ENCODE measurements at places on chromosomes 5 and 9.

GRCh38 chr9:108272349-108272899 is 583.4 kb downstream of the ACTL7B start:
- DNase-seq, result no peak

- DNase-seq, result no peak
Observed at GRCh38 chr9:91056917-91057316, 255.3 kb downstream of the SYK start.

- DNase-seq, result no peak
Observed at GRCh38 chr5:153437251-153437650, 53.2 kb upstream of the GRIA1 start.

DNA sequence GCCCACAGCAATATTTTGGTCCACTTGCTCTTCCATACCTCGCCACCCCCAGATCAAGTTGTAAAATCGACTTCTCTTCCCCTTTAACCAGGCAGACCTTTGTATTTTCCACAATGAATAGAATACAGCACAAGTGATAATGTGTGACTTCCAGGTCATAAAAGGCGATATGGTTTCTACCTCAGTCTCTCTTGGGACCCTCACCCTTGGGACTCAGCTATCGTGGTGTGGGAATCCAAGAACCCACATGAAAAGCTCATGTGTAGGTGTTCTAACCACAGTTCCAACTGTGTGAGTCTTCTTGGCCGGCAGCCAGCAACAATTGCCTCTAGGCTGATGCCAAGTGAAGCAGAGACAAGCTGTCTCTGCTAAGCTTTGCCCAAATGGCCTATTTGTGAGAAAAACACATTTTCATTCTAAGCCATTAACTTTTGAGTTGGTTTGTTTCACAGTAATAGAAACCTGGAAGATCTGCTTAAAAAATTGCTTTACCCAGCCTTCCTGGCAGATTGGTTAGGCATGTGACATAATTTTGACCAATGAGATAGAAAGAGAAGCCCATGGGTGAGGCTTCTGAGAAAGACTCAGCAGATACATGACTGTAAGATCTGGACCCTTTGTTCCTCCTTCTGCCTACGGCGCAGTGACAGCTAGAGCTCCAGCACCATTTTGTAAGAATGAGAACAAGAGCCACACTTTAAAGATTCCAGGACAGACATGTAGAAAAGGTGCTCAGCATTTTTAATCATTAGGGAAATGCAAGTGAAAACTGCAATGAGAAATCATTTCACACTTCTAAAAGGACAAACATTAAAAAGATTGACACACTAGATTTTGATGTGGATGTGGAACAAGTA is 18.3 kb upstream of the MLLT3 start:
- no peak for DNase-seq

DNA sequence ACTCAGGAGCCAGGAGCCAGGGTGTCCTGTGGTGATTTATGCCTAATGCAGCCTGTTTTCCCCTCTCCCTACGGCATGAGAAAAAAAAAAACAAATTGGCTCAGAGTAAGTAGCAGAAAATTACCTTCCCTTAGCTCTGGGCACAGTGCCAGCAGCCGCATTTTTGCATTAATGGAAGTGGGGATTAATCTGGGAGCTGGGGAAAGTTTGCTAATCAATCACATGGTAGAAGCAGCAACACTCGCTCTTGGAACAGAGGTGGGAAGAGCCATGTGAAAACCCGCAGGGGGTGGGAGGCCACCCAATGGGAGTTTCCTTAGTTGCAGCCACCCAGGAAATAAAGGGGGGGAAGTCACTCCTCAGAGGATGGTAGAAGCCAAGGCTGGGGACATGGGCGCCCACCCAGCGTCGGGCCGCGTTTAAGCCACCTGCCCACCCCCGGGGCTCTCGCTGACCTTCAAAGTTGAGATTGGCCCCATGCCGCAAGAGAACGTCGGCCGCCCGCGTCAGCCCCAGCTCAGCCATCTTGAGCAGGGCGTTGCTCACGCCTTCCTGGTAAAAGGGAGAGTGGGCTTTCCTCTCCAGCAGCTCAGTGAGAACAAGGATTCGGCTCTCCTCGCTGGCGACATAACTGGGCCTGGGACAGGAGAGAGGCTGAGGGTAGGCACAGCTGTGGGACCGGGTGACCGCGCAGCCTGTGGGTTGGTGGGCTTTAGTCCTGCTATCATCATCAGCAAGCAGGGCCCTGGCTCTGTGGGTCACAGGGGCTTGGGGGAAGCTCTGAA is 1.7 kb downstream of the ASB6 start:
- DNase-seq, result peak; percentile 24

- no peak for DNase-seq
Observed at GRCh38 chr5:160018945-160019625, 10.1 kb downstream of the TTC1 start.

DNA sequence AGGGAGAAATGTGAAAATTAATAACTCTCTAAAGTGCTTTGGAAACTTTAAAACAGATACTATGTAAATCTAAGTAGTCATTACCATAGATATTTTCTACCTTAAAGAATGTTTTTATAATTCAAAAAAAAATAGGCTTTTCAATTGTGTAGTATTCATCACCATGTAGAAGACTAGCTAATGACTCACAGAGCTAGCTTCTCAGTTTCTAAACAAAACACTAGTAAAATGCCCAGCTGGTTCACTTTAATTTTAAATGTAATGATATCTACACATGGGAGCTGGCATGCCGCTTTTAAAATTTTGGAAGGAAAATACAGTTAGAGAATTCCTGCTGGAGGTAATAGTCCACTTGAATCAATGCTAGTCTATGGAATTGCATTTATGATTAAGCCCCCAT is 509.8 kb downstream of the CSNK1G3 start:
- no peak for DNase-seq

GRCh38 chr5:176816791-176817347 is 6.5 kb downstream of the UNC5A start:
- DNase-seq, result no peak

DNA sequence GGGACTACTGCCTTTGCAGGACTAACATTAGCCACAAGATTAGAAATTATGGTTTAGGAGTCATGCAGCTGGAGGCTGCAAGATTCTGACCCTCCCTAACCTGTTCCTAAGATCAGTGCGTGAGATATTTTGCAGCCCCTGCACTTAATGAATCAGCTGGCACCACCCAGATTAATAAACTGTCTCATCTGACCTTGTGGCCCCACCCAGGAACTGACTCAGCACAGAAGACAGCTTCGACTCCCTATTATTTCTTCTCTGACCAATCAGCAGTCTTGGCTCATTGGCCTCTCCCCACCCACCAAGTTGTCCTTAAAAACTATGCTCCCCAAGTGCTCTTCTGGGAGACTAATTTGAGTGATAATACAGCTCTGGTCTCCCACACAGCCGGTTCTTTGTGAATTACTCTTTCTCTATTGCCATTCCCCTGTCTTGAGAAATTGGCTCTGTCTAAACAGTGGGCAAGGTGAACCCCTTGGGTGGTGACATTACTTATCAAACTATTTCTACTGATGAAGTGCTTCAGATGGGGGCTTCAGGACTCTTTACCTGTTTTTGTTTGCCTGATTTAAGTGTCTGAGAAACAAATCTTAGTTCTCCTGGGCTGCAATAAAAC is 17.0 kb downstream of the CTSL start:
- DNase-seq, result no peak

DNA sequence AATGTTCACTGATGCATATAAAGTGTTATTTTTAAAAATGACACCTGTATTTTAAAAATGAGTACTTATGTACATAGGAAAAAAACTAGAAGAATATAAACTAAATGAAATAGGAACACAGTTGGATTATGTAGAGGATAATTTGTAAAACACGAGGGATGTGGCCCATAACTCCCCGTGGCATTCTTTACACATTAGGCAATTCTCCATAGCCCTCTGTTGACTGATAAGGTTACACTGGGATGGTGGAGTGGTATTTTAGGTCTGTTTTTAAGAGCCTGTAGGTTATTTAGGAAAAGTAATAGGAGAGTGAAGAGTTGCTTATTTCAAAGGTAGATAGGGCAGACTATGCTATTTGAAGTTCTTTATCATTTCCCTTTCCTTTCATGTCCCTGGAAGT is 1.8 kb downstream of the CAVIN4 start:
- no peak for DNase-seq

DNA sequence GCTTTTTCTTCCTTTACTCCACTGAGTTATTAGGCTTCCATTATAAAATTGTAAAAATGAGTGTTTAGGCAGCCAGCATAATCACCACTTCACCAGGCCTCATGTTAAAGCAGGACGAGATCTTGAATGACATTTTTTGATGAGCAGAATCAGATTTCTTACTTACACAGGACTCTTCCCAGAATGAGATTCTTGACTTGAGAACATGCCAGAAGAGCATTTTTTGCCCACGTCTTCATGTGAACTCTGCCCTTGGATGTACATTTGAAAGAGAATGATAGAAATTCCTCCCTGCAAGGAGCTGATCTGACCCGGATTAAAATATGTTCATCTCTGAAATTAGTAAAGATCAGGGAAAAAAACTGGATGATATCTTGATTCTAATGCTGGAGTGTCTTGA is 212.1 kb upstream of the ADRA1B start:
- no peak for DNase-seq

- no peak for DNase-seq
Observed at GRCh38 chr9:19050637-19051591, 1.7 kb downstream of the RRAGA start.

DNA sequence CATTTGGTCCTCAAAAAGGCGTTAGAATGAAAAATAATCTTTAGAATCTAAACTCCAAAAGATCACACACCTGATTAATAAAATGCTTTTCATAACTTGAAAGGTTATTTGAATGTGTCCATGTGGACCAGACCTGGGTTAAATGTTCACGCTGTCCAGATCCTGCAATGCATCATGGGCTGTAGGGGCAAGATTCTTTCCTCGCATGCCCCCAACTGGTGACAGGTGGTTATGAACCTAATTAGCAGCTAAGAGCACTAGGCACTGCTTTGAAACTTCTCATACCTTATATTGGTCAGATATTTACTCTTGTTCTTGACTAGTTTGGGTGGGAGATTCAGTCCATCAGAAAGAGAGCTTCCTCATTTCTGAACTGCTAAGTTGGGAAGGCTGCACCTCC is 19.3 kb upstream of the PIP5K1B start:
- no peak for DNase-seq

GRCh38 chr5:135850231-135850630 is 15.8 kb downstream of the SLC25A48 start:
- no peak for DNase-seq

DNA sequence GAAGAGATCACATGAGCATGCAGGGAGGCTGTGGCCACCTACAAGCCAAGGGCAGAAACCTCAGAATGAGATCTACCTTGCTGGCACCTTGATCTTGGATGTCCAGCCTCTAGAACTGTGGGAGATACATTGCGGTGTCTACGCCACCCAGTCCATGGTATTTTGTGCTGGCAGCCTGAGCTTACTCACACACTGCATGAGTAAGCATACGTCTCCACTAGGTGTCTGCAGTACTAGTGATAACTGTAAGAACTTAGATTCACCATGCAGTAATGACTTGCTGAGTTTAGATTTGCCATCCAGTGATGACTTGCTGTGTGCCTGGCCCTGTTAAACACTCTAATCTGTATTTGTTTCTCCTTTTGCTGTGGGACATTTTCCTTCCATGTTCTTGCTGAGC is 417.7 kb downstream of the GADD45G start:
- no peak for DNase-seq

DNA sequence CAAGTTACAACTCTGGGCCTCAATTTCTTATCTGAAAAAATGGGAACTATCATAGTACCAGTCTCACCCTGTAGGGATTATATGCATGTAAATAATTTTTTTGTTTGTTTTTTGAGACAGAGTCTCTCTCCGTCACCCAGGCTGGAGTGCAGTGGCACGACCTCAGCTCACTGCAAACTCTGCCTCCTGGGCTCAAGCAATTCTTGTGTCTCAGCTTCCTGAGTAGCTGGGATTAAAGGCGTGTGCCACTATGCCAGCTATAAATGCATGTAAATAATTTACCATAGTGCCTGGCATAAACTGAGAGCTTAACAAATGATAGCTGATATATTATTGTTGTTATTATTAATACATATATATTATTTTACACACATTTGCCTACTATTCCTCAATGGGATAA is 3.0 kb upstream of the ARHGAP26 start:
- DNase-seq, result no peak

DNA sequence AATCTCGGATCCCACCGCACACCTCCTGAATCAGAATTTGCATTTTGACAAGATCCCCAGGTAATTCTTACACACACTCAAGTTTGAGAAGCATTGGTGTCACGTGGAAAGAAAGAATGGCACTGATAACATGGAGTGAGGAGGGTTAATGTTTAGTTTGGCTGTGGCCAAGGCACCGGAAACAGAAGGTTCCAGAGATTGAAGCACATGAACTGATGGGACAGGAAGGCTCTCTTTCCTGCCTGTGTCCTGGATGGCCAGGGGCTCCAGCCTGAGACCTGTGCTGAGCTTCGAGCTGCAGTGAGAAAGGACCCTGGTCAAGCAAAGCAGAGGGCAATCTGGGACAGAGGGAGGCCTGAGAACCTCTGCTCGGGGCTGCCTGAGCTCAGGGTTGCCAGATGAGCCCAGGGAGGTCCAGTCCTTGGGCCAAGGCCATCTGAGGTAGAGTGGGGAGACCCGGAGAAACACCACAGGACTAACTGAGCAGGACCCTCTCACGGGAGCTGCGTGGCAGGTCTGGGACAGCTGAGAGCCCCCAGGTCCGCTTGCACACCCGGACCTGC is 27.3 kb downstream of the AFAP1L1 start:
- no peak for DNase-seq

- DNase-seq, result no peak
Observed at GRCh38 chr5:133222979-133223378, 171.2 kb downstream of the HSPA4 start.

DNA sequence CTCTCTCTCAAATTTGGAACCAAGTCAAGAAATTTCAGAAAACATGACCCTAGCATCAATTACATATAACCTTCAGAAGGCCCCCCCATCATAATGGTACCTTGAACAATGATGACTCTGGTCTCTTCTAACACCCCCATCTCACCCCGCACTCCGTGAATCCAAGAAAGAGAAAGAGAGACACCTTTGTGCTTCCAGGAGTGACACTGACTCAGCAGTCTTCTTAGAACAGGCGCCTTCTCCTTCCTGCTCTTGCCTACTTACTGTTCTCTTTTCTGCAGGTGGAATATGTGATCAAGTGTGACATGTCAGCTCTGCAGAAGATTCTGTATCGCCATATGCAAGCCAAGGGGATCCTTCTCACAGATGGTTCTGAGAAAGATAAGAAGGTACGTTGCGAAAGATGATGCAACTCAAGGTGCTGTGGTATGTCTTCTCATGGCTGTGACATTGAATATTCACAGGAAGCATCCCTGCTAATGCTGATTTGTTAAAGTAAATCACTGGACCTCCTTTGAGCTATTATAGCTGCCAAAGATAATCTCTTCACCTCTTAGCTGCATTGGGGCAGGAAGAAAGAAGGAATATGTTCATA is 81.3 kb downstream of the SMARCA2 start:
- no peak for DNase-seq

DNA sequence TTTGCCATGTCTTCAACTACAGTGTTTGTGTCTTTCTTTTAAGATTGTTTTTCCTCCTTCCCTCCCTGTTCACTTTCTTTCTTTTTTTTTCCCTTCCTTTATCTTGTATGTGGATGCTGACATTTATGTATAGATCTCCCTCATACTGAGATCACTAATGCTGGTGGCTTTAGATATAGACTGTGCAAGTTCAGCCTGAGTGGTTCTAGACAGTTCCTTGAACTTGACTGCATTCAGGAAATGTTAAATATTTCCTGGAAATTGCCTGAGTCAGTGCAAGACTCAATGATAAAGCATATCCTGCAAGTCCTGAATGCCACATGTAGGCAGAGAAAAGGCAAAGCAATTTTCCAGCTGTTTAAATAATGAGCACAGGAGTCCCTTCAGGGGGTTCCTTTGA is 182.5 kb upstream of the NR3C1 start:
- no peak for DNase-seq

GRCh38 chr5:2015961-2016360 is 133.2 kb upstream of the IRX4 start:
- no peak for DNase-seq

- no peak for DNase-seq
Observed at GRCh38 chr9:115944166-115944948, 209.2 kb upstream of the PAPPA start.
